NCI-H1930 (cell line): ENCODE measurements at places on chromosomes 2 and 18.

GRCh38 chr2:191679818-191680600 lies 2.1 kb downstream of the NABP1 start:
- DNase-seq: no peak

DNA sequence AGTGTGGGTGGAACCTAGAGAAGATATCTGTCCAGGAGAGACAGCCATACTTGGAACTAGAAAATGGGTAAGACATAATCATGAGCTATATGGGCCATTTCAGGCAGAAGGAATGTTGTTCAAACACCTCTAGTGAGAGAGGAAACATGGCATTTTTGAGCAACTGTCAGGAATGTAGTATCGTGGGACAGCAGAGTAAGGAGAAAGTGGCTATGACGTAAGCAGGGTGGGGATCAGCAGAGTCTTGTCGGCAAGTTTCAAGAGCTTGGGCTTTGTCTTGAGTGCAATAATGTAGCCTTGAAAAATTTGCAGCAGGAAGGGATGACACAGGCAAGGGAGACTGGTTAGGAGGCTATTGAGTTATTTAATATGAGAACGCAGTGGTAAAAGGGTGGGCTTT lies 20.4 kb downstream of the SERPINB7 start:
- DNase-seq: no peak

- no peak for DNase-seq
Observed at GRCh38 chr2:3823748-3824147, 120.4 kb downstream of the DCDC2C start.

GRCh38 chr18:8984131-8984721 lies 118.3 kb upstream of the NDUFV2 start:
- DNase-seq: no peak

- no peak for DNase-seq
Observed at GRCh38 chr2:59276917-59277316, 1035.8 kb upstream of the FANCL start.

GRCh38 chr2:124309563-124310138 lies 284.6 kb downstream of the CNTNAP5 start:
- DNase-seq: no peak

GRCh38 chr18:50715919-50716318 lies 103.9 kb downstream of the MRO start:
- DNase-seq: no peak

- DNase-seq: no peak
Observed at GRCh38 chr2:3034396-3034795, 343.2 kb downstream of the EIPR1 start.

DNA sequence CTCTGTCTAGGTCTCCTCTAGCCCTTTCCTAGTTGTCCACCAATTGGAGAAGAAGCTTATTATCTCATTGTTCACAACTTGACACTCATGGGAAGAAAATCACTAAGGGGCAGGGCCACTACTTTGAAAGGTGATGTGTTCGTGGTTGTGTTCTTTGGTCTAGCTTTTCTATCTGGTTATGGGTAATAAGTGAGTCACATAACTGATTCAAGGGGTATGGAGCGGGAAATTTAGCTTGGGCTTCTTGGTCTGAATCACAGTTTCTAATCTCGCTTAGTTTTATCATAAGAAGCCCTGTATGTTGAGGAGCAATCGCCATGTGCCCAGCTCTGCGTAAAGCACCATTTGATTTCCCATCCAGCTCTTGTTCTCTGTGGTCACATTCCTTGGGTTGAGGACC lies 18.7 kb upstream of the DYTN start:
- DNase-seq: no peak

DNA sequence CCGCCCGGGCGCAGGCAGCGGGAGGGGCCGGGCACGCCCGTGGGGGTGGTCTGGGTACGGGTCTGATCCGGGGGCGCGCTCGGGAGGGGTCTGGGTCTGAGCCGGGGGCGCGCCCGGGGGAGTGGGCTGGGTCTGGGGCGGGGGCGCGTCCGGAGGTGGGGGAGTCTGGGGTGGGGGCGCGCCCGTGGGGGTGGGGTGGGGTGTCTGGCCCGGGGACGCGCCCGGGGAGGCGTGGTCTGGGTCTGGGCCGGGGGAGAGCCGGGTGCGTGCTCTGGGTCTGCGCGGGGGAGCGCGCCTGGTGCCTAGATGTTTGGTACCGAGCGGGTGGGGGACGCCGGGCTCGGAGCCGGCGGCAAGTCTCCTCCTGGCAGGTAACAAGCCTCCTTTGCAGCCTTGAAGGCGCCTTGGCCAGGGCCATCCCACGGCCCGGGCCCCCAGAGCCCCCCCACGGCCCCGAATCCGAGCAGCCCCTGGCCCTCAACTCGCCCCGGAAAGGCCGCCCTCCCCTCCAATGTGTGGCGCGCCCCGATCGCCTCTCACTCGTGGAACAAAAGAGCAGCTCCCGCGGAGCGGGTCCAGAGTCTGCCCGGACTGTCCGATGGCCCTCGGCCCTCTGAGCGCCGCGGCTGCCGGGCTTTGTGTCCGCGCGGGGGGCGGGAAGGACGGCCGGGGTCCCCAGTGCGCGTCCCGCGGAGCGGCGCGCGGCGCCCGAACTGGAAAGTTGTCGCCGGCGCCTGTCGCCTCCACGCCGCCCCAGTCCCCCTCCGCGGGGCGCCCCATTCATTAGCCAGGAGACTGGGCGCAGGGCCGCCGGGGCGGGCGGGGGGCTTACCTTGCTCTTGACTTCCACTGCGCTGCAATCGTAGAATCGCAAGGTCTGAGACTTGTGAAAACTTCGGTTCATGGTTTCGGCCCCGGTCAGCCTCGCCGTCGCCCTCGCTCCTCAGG lies 595 bp downstream of the PARD6G start:
- peak; percentile 51 for DNase-seq
